GM10248 (cell line): ENCODE measurements at places on chromosomes 3 and 15.

DNA sequence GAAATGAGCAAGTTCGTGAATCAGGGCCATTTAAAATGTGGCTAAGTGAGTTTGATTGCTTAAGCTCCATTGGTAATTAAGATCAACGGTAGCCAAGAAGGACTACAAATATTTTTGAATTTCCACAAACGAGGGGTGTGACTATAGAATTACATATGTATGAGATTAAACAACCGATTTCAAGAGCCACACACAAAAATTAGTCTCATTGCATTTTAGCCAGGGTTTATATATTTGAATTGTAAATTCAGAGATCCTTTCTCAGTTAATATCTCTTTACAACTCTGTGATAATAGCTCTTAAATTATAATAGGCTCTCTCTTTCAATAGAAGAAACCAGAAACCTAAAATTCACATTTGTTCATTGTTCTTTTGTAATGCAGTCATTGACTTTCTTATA is 325.6 kb upstream of the ICE2 start:
- no peak for DNase-seq

DNA sequence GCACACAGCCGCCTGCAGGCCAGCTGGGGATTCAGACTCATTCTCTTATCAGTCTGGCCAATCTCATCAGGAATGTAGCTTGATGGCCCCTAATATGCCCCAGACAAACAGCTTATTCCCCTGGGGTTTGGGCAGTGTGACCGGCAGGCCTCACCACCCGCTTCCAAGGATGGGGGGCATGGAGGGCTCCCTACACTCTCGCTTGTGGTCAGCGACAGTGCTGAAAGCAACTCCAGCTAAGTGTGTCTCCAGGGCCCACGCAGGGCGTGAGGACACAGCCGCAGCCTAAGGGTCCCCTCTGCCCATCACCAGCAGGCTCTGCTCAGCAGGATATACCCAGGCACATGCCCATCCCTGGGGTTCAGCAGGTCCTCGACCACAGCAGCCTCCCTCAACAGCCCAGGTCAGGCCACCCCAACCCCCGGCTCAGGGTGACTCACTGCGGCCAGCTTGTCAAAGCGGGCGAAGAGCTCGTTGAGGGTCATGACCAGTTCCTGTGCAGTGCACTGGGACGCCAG is 116.7 kb downstream of the ADCY5 start:
- no peak for DNase-seq

DNA sequence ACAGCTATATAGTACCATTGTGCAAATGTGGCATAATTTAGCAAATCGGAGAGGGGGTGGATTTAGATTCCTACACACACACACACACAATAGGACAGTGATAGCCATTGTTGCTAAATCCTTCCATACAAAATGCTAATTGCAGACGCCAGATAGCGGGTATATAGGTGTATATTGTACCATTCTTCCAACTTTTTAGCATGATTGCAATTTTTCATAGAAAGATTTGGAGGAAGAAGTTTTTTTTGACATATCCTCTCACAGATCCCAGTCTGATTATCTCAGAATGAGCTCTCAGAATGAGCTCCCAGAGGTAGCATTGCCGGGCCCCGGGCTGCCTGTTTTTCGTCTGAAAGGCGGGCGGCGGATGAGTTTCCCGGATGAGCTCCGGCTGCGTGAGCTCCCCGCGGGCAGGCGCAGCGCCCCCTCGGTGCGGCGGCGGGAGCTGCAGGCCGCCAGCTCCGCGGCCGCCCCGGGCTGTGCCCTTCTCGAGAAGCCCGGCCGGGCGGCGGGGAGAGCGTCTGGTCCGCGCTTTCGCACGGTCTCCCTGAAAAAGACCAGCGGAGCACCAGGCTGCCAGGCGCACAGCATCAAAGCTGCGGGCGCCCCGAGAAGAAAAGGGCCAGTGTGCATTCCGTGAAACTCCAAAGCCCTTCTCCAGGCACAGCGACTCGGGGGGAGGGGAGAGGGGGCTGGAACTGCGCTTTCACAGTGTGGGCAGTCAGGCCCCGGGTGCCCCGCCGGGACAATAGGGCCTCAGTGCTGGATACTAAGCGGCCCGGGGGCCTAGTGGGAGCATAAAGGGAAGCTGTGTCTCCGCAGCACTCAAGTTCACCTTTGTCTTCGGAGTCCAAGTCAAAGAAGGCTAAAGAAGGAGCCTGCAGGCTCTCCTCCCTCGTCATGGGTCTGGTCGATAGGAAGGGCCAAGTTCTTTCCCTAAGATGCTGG is 12.0 kb upstream of the SHC4 start:
- peak; percentile 88 for DNase-seq

GRCh38 chr3:127216415-127217261 is 23.7 kb downstream of the PRR23E start:
- DNase-seq: peak; percentile 69

DNA sequence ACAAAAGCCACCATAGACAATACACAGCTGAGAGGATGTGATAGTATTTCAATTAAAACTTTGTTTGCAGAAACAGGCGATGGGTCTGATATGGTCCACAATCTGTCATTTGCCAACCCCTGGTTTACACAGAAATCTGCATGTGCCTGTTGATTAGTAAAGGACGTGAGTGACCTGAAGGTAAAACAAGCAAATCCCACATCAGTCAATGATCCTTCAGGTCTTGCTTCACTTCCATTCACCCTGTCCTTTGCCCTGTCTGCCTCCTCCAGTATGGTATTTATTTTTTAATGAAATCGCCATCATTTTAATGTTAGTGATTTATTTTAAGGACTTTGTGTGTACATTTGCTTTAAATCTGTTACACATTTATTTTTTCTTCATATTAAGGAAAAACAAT is 166.2 kb downstream of the FEZF2 start:
- DNase-seq: no peak

GRCh38 chr3:58119186-58119585 is 91.6 kb downstream of the DNASE1L3 start:
- no peak for DNase-seq

GRCh38 chr15:40136470-40137302 is 24.2 kb upstream of the BUB1B start:
- no peak for DNase-seq

DNA sequence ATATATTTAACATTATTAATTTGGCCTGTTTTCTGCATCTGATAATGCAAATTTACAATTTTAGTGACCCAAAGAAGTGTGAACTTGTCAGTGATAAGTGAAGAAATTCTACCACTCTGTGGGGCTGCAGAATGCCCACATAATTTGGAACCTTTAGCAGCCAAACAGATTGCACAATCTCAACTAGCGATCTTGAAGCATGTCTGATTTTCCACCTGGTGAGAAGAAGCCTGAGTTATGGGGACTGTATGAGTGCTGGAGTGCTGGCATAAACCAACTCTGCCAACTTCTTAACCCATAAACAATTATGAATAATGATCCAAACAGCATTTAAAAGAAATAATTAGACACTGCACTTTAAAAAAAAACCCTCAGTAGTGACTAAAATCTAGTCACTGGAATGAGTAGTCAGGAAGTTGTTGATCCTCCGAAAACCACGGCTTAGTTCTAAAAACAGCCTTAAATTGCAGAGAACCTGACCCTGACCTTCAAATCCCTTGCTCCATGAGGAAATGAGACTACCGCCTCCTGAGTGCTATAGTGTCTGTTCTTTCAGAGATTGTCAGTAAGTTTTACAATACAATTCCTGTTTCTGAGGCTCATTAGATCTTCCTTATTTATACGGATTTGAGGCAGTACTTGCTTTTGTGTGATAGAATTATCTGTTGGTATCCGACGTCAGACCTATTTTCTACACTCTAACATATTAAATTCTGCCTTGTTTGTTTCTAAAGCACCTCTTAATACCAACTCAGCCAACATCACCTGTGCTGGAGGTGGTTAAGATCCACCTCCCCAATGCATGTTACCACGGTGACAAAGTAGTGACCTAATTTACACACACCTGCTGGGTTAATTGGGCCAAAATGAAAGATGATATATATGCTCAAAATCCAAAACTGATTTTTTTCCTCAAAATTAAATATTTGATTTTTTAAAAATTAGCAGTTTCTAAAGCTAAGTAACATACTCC is 267.7 kb downstream of the ZBTB20 start:
- peak; percentile 18 for DNase-seq
